Memory B cell (primary cell): ENCODE measurements at places on chromosomes 1 and 21.

DNA sequence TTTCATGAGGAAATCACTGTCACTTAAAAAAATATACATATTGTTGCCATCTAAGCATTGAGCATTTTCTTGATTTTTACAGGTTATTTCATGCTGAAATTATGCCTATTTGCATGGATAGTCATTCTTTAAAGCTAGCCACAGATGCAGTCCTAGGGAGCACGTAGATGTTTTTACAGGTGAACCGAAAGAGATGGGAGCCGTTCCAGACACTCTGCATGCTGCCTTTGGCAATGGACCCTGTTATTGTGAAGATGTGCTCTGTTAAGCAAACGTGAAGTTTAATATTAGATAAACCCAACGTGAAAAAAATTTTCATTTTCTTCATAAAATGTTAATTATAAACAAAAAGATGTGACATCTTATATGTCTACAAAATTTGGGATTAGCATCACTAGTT, 7.1 kb downstream of the PROX1 start:
- no peaks in the 10 kb centered on the region for H3K4me1 ChIP-seq
- H3K36me3 ChIP-seq = no peaks in the 10 kb centered on the region
- H3K27ac ChIP-seq = no peak overlapping the region
- H3K4me3 ChIP-seq = no peak overlapping the region

DNA sequence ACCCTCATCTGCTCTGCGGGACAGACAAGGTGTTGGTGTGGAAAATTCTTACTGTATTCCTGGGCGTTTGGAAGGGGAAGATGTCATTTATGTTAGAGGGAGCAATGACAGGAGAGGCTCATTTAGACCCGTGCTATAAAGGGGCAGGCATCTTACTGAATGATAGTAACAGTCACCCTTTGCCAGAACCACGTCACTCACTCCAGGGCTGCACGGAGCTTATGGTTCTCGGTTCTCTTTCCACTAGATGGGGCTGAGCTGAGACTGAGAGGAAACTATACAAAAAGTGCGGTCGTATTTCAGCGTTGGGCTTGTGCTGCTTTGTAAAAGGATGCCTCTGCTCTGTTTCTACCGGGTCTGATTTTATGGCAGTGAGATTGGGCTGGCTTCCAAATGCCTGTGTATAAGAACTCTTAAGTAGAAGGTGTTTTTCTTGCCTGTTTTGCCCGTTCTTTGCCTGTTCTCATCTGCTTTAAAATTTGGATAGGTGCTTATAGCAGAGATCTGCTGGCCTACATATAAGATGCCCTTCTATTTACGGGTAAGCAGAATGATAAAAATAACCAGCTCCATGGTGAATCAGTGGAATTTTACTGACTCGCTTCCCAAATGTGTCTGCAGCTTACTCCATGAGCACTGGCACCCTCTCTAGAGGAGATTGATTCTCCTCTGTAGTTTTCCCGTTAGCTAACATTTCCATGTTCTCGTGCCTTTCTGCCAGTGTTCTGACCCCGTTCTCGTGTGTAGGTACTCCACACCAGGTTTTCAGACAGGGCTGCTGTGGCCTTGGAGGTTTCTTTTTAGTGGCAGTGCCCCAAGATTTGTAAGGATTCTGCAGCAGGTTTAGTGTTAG, 55.9 kb downstream of the MRPS6 start:
- H3K27ac ChIP-seq = no peak overlapping the region
- H3K4me3 ChIP-seq = no peak overlapping the region
- H3K4me1 ChIP-seq = peaks cover 42% of the 10 kb centered on the region
- H3K36me3 ChIP-seq = peaks cover 58% of the 10 kb centered on the region

DNA sequence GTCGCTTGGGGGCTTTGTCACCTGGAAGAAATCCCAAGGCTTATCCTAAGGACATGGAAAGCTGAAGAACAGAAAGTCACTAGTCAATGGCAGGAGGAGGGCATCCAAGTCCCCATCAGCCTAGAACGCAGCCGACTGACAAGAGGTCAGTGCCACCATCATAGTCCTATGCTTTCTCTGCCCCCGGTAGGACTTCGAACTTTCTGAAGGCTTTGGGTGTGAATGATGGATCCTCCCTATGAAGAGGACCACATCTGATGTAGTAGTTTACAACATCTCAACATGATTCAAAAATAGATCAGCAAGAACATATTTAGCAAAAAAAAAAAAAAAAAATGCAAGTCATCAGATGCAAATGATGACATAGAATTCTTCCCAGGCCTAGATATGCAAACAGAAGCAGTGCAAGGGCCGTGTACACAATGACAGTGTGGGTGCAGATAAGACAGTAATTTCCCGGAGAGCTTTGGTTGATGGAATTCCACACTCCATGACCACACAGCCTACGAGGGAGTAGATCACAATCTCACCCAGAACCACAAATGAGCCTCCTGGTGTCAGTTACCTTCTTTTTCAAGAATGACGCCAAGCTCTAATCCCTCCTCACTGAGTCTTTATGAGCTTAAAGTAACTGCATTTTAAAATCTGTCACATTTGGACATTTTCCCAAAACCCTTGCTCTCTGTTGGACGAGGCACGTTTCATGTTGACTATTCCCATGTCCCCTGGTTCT, 88.2 kb downstream of the PSMG1 start:
- no peak for DNase-seq
- H3K27me3 ChIP-seq = peaks cover 5% of the 10 kb centered on the region
- no peak overlapping the region for H3K27ac ChIP-seq
- H3K4me1 ChIP-seq = peaks cover 8% of the 10 kb centered on the region

DNA sequence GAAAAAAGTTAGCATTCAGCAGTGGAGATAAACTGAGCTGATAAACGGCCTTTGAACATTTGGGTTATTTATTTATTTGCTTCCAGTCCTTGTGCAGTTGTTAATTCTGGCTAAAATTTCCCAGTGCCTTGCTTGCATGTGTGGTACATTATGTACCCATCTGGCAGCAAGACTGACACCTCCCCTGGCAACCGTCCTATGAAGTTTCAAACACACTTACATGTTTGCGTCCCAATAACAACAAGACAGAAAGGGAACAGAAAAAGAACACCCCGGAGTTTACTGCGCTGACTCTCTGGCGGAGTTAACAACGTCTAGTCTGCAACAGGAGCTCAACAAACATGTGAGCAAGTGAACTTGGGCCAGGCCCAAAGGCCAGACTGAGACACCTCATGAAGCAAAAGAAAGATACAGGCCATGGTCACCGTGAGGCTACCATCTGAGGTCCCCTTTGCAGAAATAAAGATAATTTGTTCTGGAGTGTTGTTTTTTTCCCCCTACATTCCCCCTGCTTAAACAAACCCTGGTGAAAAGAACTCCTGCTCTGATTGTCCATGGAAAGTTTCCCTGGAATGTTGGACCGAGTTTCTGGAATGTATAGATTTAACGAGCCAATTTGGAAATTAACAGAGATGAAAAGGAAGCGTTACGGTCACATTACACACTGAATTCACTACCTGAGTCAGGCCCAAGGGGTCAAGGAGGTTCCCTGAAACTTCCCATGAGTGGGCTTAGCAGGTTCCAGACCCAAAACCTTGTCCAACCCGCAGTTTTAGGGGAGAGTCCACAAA, 33.4 kb downstream of the TRABD2B start:
- H3K4me3 ChIP-seq = no peak overlapping the region
- H3K27me3 ChIP-seq = peaks cover 4% of the 10 kb centered on the region
- no peaks in the 10 kb centered on the region for H3K36me3 ChIP-seq
- H3K27ac ChIP-seq = no peak overlapping the region

DNA sequence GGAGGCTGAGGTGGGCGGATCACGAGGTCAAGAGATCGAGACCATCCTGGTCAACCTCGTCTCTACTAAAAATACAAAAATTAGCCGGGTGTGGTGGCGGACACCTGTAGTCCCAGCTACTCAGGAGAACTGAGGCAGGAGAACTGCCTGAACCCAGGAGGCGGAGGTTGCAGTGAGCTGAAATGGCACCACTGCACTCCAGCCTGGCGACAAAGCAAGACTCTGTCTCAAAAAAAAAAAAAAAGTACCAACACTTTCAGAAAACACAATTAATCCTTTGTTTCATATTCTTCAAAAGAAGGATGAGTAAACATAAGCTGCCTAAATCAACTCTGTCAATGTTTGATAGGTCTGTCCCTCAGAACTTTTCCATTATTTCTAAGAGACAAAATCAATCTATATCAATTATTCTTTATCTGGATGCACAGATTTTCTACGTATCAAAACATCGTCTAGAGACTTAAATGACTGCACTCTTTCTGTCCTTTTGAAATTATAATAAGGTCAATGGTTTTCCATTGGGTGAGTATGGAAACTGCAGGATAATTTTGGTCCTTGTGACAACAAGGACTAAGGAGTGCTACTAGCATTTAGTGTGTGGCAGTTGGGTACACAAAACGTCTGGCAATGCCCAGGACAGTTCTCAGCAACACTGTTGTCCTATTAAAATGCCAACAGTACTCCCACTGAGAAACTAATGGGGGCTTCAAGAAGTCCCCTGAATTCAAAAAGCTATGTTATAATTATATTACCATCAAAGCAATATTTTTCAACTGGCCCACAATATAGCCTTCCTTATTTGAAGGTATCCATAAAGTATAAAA, 40.7 kb downstream of the LPGAT1 start:
- no peaks in the 10 kb centered on the region for H3K27me3 ChIP-seq
- no peak overlapping the region for H3K4me3 ChIP-seq
